Substantia nigra (tissue), 51 donors: ENCODE measurements at places on chromosomes 4 and X.

GRCh38 chrX:21990832-21991231, 41.3 kb upstream of the PHEX start:
- DNase-seq = no peak

- DNase-seq = no peak
These were observed 51.2 kb downstream of the LGI2 start for GRCh38 chr4:24979554-24979953.

DNA sequence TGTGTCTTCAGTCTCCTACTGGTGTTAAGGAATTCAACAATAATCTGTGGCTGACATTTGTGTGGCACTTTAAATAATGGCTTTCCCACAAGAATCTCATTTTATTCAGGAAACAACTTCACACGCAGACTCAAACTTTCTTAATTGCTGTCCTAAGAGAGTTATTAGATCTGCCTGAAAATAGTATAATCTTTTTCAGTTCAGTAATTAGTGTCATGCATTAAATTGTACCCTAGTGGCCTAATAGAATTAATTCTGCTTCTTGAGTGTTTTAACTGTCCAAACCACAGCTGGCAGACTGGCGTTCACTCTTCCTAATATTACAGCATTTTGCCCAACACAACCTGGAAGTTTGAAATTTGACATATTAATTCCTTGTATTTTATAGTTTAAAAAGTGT, 107.1 kb downstream of the GRIA2 start:
- DNase-seq = no peak

- DNase-seq = no peak
These were observed 764.5 kb upstream of the TENM3 start for GRCh38 chr4:181478656-181479055.

DNA sequence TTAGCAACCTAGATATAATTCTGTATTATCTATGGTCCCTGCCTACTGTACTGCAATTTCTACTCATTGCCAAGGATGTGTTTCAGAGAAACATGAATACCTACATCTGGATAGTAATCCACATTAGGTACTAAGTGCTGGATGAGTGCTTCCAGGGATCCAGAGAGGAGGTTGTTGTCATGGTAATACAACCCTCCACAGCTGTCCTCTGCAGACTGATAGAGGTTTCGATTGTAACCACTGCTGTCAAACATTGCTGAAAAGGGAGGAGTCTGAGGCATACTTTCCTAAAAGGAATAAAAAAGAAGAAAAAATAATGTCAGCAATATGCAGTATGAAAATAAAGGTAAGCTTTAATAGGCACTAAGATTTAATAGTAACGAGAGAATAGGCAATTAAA, 12.5 kb downstream of the RASGEF1B start:
- no peak for DNase-seq

DNA sequence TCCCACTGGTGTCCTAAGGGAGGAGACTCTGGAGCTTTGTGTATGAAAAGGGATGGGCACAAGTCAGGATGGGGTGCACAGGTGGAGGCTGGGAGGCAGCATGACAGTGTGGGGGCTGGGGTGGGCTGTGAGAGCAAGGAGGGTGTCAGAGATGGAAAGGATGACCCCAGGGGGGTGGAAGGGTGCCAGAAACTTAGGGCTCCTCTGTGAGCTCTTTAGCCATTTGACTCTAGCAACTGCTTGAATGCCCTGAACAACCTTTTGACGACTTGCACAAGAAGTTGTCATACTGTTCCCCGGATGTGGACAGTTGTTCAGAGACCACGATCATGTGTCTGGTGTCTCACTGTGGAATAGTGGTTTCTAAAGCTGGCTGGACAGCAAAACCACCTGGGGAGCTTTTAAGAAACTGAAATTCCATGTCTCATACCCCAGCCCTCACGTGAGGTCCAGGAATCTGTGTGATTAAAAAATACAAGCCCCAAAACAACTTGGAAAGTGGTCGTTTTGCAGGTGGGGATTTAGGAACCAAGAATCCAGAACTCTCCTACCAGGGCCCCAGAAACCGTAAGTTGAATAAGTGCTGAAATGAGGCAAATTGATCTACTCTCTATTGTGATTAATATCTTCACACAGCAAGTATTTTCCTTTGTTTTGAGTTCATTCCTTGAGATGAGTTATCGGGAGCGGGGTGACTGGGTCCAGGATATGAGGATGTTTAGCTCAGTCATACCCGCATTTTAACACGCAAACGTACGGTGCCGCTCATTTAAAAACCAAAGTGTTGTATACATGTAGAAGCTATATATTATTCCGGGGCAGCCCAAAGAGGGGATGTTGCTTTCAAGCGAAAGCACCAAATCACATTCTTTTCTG, 3.4 kb downstream of the RHOH start:
- DNase-seq = no peak

DNA sequence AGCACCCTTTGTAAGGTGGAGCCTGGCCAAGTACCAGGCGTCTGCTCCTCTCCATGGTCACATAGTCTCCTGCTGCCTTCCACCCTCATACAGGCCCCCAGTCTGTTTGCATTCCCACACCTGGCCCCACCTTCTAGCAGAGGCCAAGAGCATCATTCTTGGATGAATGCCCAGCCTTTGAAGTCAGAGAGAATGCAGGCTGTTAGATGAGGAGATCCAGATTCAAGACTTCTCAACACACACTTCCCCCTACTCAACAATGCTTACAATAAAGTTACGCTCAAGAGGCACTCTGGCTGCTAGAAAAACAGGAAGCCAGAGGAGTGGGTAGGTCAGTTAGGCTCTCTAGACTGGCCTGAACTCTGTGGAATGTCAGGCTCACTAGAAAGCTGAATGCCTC, 43.3 kb downstream of the SHROOM4 start:
- no peak for DNase-seq

DNA sequence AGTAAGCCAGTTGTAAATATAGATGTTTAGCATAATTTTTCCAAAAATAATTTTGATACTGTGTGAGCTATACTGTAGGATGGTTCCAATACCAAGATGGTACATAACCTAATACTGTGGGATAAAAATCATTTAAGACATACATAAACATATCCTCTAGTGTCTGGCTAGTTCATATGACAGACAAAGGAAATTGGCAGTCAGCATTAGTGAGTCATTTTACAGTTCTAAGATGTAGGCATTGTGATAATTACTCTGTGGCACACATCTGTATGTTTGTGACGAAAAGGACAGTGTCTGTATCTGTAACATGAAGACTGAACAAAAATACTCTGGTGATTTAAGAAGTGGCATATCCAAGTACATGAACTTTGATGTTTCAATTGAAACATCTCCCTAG, 49.6 kb downstream of the UGT2A2 start:
- DNase-seq = no peak

- no peak for DNase-seq
These were observed 19.4 kb downstream of the TET2 start for GRCh38 chr4:105166066-105166465.

- no peak for DNase-seq
These were observed 1056.0 kb downstream of the STIM2 start for GRCh38 chr4:27916452-27917184.

GRCh38 chr4:185722029-185722316, 90.0 kb downstream of the SORBS2 start:
- DNase-seq = no peak

GRCh38 chrX:148290931-148291330, 209.5 kb upstream of the AFF2 start:
- no peak for DNase-seq

DNA sequence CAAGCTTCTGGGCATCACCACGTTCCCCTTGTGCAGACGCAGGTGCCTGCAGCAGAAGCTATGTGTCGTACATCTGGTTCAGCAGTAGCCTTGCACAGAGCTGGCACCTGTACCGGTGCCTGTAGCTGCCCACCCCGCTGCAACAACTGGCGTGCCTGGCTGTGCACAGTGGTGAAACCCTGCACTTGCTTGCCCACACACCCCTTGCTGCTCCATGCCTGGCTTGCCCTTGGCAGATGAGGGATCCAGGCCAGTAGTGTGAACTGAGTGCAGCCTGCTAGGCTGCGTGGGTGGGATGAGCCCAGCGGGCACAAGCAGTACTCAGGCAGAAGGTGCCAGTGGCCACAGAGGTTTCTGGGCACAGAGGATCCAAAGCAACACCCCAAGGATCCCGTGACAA, 528.4 kb downstream of the PPARGC1A start:
- DNase-seq = no peak

DNA sequence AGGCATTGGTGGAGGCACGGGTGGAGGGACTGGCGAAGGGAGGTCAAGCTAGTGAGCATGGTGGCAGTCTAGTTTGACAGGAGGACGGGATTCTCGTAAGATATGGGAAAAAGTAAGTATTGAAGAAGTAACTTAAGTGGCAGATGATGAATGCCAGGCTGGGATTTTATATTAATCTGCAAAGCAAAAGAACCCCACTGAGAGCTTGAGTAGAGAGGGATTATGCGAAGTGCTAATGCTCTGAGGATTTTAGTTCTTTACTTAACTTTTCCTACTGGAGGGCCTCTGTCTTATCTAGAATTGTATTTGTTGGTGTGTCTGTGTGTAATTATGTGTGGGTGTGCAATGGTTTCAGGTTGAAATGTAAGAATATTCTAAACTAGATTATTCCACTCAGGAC, 327.9 kb downstream of the FAT4 start:
- no peak for DNase-seq

GRCh38 chrX:12974305-12974795, 560 bp upstream of the TMSB4X start:
- DNase-seq = no peak

DNA sequence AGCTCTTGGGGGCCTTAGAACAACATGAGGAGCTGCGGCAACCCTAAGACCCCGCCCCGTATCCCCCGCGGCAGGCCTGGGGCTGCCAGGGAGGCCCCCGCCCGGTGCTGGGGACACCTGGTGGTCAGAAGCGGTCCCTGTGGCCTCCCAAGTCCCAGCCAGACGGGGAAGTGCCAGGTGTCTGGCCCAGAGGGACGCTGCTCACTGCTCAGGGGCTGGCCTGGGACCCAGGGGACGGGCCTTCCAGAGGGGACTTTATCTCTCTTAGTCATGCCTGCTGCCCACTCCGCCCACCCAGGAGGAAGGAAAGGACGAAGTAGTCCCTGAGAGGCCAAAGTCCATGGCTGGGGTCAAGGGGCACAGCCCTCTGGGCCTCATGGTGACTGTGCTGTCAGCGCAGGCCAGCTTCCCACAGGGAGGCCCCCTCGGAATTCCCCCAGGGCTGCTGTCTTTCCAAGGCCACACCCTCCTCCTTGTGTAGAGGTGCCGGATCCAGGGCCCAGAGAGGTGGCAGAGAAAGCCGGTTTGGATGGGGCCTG, 31.0 kb upstream of the HTRA3 start:
- DNase-seq = no peak

DNA sequence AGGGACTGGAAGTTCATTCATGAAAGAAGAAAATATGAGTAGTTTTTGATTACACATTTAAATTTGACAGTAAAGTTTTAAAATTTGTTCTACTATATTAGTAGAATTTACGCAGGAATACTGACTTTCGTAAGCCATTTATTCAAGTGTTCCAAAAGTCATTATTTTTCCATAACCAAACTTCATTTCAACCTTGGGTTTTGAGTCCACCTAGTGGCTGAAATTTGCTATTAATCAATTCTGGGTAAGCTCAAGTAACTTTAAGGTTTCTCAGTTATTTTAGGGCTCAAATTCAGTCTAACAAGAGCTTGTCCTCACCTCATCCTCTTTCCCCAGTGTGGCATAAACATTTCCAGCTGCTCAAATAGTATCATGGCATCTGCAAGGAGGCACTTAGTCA, 175.4 kb downstream of the SH3BGRL start:
- no peak for DNase-seq

- no peak for DNase-seq
These were observed 561.5 kb downstream of the BCOR start for GRCh38 chrX:39536211-39536610.

DNA sequence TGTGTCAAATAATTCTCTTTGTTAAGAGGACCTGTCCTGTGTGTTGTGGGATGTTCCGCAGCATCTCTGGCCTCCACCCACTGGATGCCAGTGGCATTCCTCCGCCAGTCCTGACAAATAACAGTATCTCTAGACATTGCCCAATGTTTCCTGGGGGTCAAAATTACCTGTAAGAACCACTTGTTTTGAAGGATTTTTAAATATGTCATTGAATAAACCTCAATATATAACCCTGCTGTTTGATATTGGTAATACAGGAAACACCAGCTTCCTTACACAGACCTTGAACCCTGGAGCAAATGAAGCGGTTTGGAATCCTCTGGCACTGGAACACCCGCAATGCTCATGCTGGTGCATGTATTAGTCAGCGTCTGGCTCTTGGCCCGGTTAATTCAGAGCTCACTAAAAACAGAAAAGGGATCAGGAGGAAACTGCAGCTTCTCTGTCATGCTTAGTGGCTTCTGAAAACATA, 101.3 kb downstream of the TBL1X start:
- DNase-seq = no peak

GRCh38 chrX:122187069-122187713, 996.9 kb upstream of the GRIA3 start:
- no peak for DNase-seq

GRCh38 chr4:164779811-164780216, 25.9 kb downstream of the SMIM31 start:
- peak; percentile 1 for DNase-seq

DNA sequence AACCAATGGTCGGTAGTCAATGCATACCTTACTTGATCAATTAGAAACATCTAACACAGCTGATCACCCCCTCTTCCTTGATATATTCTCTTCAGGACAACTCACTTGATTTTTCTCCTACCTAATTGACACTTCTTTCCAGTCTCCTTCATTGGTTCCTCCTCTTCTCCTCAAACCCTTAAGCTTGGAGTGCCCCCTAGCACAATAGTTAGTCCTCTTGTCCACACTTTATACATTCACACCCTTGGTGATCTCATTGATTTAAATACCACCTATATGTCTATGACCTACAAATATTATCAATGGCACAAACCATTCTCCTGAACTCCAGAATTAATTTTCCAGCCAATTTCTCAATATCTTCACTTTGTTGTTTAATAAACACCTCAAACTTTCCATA, 724.0 kb downstream of the ADGRL3 start:
- DNase-seq = no peak

GRCh38 chr4:1793940-1794808, 1.1 kb downstream of the FGFR3 start:
- DNase-seq = no peak

DNA sequence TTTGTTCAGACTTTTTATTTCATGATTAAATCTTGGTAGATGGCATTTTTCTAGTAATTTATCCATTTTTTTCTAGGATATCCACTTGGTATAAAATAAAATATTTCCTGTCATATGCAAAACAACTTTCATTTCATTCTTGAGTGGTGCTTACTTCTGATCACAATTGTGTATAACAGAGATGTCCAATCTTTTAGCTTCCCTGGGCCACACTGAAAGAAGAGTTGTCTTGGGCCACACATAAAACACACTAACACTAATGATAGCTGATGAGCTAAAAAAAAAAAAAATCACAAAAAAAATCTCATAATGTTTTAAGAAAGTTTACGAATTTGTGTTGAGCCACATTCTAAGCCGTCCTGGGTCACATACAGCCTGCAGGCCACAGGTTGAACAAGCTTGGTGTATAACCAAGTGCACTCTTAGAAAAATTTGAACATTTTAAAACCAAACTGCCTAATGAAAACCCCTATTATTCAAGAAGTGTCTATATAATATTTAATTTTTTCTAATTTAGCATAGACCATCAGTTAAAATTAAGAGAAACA, 41.3 kb upstream of the SPP1 start:
- DNase-seq = no peak
